Stimulated activated CD4-positive, alpha-beta T cell treated with anti-CD3 and anti-CD28 coated beads, Interleukin-15, amount 100 ng/mL, for 1 hour (primary cell): ENCODE measurements at places on chromosomes 3 and 15.

DNA sequence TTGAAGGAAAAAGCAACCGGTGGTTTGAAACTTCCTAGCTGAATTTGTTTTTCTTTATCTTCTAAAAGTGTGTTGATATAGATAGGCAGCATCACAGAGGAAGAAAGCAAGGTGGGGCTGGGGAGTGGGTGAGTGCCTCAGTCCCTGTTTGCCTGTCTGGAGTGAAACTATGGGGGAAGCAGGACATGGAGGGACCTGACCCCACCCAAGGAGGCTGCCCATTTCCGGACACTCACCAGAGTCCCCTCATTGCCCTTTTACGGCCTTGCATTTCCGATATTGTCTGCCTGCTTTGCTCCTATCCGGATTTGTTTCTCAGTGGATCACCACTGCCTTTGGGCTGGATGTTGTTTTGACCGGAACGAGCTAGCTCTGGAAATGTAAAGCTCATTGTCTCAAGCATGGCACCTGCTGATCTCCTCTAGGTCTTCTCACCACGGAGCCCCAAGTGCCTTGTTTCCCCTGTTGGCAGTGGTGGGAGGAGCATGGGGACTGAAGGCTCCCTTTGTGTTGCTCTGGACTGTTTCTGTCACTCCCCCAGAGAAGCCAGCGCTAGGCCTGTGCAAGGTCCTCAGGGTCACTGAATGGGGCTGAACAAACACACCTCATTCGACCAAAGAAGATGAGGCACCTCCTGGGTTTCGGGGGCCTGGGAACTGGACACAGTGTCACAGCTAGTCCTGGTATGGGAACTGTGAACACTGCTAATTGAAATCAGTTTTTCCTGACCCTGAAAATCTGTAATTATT is 7.0 kb downstream of the CLDN11 start:
- no peak for DNase-seq

- no peak for DNase-seq
These were observed 131.5 kb downstream of the TRIM42 start for GRCh38 chr3:140809316-140809715.

DNA sequence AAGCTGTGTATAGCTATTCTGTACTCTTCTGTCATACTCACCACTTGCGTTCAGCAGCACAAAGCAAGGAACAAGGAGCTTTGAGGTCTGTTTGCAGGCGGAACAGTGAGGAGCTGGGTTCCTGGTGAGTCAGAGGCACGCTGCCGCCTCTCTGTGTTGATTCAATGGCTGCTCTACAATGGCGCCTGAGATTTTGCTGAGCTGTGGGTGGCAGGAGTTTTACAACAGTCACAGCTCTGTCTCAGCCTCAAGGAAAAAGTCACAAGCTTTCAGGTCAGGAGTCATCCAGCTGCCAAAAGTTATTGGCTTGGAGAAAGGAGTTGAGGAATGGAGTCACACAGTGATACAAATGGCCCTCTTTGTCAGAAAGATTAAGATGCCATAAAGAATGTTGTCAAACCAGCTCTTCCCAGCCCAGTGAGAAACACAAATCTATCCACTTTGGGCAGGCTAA is 98.1 kb downstream of the SSR3 start:
- no peak for DNase-seq

- DNase-seq = no peak
These were observed 33.5 kb downstream of the MYL3 start for GRCh38 chr3:46829699-46830208.

- no peak for DNase-seq
These were observed 39.6 kb downstream of the LIPC start for GRCh38 chr15:58471348-58471747.

DNA sequence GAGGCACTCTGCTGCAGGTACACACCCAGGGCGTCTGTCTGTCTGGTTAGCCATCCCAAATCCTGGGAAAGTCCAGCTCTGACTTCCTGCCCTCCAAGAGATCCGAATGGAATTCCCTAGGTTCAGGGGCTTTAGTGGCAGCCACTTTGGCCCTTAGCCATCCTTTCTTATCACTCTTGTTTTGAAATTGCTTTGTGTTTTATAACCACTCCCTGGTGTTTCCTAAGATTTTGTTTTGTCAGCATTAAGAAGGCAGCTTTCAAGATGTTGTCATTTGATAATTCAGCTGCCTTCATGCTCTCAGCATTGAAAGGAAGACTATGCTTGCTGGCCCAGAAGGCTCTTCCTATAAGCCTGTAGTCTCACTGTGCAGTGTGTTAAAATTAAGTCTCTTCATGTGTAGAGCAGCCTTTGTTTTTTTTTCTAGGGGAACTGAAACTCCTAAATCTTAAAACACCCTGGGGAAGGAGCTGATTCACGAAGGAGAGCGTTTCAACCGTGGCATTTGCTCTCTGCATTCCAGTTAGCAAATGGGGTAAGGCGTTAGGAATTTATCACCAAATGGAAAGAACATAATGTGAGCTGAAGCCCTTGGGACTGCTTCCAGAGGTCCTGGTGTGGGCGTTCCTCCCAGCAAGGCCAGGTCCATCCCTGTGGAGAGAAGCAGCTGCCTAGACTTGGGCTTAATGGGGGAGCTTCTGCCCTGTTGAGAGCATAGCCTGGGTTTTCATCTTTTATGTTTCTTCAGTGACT is 14.2 kb upstream of the CLEC3B start:
- DNase-seq = no peak

- DNase-seq = no peak
These were observed 95.1 kb upstream of the MEX3B start for GRCh38 chr15:82140886-82141285.
